CD4-positive, alpha-beta T cell treated with Interleukin-12 subunit alpha and Interleukin-12 subunit beta, for 1 hour (primary cell): ENCODE measurements at places on chromosomes 5 and 9.

GRCh38 chr5:82918311-82919031 is 158.7 kb downstream of the TMEM167A start:
- DNase-seq = no peak

GRCh38 chr5:139743001-139743771 is 52.4 kb upstream of the PSD2 start:
- DNase-seq = no peak

GRCh38 chr9:126838895-126839294 is 21.5 kb upstream of the ZBTB34 start:
- DNase-seq = no peak

DNA sequence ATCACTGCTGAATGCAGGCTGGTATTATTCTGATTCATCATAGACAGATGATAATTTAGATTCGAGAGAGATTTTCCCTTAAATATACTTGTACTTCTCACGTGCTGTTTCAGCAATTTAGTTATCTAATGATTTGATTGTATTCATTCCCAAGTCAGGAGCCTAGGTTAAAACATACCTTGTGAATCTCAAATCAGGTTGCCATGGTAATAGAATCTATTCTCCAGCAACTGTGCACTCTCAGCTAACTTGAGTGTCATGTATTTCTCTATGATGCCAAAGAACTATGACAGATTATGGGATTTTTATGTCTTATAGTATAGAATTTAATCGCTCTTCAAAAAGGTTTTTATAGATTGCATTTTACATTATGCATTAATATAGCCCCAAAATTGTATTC is 315.3 kb downstream of the GABRG2 start:
- DNase-seq = no peak

DNA sequence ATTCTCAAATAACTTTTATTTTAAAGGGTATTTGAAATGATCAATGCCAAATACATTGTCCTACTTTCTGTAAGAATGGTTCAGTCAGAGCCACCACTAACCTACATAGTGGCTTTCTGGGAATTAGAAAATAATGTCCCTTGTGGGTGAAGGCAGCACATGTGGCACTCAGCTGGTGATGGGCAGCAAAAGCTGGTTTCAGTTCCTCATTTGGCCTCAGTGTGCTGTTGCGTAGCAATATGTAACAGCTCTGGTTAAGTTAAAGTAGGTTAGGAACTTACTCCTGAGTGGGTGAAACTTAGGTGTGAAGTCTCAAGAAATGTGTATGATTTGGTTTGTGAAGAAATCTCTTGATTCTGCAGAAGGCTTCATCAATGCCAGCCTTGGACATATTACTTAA is 99.6 kb upstream of the SPEF2 start:
- DNase-seq = no peak
